A549 treated with RU486 at 1 μM for 4 hours (cell line): ENCODE measurements at places on chromosomes 11 and 22. TPM values are rescaled to one million over a fixed set of nuclear protein-coding genes. Genes with fewer than 3 reads are reported as not detected.

KDM4D gene
- 0.35 to 0.55 TPM (median 0.45 TPM) in 5 replicates for total RNA-seq

NXPE1 gene
- not detected in 5 replicates for total RNA-seq

SMIM35 gene
- not detected in 5 replicates for total RNA-seq

KCNC1 gene
- 0.07 to 0.18 TPM (median 0.07 TPM) in 5 replicates for total RNA-seq

TRIM66 gene
- 1.1 to 2.3 TPM (median 1.7 TPM) in 5 replicates for total RNA-seq

BTBD18 gene
- not detected in 5 replicates for total RNA-seq

TMEM135 gene
- 11.4 to 17.6 TPM (median 15.3 TPM) in 5 replicates for total RNA-seq

SUSD2 gene
- 49.5 to 67.2 TPM (median 59.6 TPM) in 5 replicates for total RNA-seq

ART1 gene
- total RNA-seq, result not detected in 5 replicates

ZP1 gene
- 0.15 to 0.58 TPM (median 0.21 TPM) in 4 of 5 replicates, not detected in the other for total RNA-seq

PNPLA5 gene
- 0.07 TPM in 1 of 5 replicates, not detected in the others for total RNA-seq
